ENCODE measurements at places on chromosomes 11 and 22.

- DNase-seq: no peak
Measured at GRCh38 chr22:44130076-44130711, 50.5 kb upstream of the PARVG start.

- DNase-seq: no peak
Measured at GRCh38 chr22:27435844-27436576, 365.5 kb downstream of the MN1 start.

DNA sequence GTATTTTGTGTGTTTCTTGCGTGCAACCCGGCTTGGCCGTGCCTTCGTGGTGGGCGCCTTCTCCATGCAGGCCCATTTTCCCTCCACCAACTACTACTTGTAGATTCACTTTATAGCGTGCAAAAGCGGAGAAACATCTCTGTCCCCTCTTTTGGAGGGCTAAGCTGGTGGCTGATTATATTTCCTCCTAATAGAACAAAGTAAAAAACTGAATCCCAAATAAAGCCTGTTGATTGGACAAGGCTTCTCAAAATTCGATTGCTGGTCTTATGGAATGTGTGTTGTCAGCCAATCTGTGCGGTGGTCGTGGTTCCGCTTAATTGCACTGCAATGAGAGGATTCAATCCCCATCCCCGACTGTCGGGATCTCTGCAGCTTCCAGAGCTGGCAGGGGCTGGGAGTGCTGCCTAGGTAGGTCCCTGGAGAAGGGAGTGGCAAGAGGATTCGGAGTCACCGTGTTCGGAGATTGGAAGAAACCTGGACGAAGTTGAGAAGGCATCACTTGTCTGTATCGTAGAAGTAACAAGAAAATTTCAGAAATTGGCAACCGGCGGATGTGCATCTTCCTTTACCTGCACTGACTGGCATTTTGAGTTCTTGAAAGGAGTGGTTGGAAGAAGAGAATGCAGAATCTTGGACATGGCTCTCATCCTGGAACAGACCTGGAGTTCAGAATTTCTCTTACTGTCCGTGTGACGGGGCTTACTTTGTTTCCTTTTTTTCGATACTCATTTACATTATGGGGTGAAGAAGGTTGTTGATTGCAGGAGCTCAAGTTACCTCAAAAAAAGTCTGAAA is 1.1 kb downstream of the HMGXB4 start:
- no peak for DNase-seq

- peak; percentile 82 for DNase-seq
Measured at GRCh38 chr11:72079819-72080325, 470 bp downstream of the NUMA1 start.

GRCh38 chr22:44975427-44976262 is 34.2 kb downstream of the PHF21B start:
- peak; percentile 86 for DNase-seq

GRCh38 chr22:43946384-43946667 is 8.9 kb upstream of the SAMM50 start:
- peak; percentile 42 for DNase-seq

DNA sequence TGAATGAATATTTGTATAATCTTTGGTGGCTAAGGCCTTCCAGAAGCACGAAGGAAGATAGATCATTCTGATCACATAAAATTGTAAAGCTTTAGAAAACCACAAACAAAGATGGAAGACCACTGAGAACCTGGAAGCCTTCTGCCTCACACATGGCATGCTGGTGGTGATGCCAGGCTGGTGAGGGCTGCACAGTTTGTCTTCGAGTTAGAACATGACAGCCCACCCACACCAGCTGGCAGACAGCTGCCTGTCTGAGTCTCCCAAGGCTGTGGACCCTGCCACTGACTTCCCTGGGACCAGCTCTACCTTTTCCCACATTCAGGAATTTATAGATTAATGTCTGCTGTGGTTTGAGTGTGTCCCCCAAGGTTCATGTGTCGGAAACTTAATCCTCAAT is 48.8 kb upstream of the B3GAT1 start:
- no peak for DNase-seq

DNA sequence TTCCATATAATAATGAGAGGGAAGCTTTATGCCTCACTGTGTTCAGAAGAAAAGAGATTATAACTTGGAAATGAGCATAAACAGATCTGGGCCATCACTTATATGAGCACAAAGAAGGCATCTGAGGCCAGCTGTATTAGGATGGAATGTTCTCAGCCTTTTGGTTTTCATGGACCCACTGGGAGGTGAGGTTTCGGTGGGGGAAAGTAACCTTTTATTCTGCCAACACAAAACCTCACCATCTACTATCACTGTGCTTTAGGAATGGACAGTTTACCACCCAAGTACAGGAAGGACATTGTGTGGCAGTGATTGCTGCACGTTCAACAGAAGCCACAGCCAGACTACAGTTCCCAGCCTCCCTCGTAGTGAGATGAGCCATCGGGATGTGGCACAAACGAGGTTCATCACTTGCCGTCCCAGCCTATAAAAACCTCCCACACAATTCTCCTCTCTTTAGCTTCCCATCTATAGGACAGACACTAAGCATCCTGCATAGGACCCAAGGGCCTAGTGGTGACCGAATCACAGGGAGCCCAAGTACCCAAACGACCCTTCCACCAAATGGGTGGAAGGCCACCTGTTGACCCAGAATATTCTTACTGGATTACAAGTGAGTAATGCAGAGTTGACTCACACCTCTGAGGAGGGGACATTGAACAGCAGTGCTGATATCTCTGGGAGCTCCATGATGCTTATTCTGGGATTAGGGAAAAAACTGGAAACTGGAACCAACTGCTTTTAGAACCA is 121.5 kb upstream of the RAG2 start:
- no peak for DNase-seq

DNA sequence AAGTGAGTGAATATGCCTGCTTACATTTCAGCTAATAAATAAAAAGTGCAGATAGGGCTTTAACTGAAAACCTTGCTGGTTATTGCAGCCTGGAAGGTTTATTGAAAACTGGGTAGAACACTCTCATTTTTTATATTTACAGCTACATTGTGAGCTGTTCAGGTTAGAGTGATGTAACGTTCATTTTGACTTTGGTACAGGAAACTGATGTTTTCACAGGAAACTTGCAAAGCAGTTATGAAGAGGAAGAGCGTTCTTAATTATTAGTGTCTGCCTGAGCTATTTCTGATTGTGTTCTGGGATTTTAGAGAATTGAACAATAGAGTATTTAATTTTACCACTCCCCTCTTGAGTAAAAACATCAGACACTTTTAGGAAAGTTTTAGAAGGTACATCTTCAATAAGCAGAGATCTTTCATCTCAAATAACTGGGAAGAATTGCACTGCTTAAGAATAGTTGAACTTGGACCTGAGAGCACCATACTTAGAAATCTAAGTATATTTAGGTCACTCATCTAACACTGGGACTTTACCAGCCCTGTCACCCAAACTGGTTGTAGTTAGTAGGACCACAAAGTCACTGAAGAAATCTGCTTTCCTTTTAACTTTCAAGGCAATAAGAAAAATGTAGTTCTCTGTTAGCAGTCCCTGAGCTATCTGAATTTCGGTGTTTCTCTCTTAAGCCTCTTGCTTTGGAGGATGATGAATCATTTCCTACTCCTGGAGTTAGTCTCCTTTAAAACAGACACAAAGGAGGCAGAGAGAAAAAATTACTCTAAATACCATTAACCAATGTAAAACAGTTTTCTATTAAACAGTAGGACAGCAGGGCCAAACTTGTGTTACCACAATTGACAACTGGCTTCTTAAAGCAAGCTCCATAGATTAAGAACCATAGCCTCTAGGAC is 128.6 kb upstream of the DDI1 start:
- DNase-seq: peak; percentile 49

GRCh38 chr22:37918580-37919270 is 12.6 kb downstream of the MICALL1 start:
- DNase-seq: no peak

- no peak for DNase-seq
Measured at GRCh38 chr22:31912407-31912743, 32.0 kb upstream of the YWHAH start.
